ENCODE measurements at places on chromosomes 7 and 10.

DNA sequence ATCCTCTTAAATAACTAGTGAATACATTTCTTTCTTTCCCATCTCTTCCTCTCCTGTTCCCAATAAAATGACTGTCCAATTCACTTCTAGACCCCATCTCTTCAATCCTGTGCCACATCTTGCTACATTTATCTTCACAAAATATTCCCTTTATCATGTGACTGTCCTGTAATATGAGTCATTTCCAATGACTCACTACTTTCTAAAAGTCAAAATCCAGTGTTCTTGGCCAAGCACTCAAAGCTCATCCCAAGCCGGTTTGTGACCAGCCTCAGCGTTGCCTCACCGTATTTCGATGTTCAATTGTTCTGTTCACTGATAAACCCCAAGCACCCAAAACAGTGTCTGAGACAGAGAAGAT, 104.7 kb downstream of the PARD3 start:
- no peak for DNase-seq

- DNase-seq: no peak
Measured at GRCh38 chr10:71889388-71889987, 38.4 kb upstream of the PSAP start.

- DNase-seq: no peak
Measured at GRCh38 chr10:105195831-105196230, 554.7 kb downstream of the SORCS3 start.

DNA sequence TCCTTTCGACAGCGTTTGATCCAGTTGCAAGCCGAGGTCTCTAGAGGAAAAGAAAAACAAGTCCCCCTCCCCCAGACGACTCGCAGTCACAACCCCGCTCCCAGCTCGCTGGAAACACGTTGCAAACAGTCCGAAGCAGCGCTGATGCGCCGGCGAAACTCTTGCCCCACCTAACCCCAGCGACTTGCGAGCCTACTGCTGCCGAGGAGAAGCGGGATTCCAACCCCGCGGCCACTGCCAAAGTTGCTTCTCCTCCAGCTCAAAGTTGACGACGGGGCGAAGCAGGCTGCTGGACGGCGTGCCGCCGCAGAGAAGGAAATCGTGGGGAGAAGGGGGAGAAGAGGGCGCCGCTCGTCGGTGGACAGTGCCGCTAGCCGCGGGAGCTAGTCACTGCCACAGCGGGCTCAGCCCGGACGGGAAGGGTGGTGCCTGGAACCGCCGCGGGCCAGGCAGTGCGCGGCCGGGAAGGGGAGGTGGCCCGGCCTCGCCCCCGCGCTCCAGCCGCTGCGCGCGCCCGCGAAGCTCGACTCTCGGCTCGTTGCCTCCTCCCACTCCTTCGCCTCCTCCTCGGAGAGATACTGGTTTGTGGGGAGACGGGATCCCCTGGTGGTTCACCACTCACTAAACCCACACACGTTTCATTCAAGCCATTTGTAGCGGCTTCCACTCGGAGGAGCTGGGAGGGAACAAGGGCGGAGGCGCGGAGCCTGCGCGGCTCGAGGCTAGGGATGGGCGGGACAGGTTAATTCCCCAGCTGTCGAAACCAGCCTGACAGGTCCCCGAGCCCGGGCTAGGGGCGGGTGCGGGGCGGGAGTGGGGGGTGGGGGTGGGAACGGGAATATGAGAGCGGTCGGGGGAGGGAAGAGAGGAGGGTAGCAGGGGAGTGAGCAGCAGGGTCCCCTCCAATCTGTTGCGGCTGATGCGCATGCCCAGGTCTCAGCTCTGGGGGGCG, at the start of gene GPR37:
Gene GPR37 (minus strand): TSS at position 392 of the 952 bp plus-strand sequence. CDS start 816 bp downstream, outside the sequence.
- peak; percentile 68 for DNase-seq

- no peak for DNase-seq
Measured at GRCh38 chr7:148665221-148665620, 33.5 kb upstream of the CUL1 start.

- DNase-seq: no peak
Measured at GRCh38 chr7:25879799-25880198, 272.2 kb upstream of the NFE2L3 start.

DNA sequence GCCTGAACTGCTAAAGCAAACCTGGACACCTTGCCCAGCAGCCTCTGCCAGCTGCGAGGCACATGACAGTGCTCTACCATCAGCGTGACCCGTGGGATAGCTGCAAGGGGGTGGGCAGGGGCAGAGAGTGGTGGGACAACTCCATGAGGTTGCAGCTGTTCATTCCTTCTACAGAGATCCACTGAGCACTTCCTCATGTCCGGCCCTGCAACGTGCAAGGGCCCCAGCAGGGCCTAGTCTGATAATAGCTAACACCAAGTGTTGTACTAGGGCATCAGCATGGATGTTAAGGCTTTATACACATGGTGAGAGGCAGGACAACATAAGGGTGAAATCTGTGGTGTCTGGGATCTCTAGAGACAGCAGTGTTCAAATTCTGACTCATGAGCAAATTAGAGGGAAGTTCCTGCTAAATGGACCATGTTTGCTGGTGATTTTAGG, 14.3 kb downstream of the NOD1 start:
- no peak for DNase-seq

DNA sequence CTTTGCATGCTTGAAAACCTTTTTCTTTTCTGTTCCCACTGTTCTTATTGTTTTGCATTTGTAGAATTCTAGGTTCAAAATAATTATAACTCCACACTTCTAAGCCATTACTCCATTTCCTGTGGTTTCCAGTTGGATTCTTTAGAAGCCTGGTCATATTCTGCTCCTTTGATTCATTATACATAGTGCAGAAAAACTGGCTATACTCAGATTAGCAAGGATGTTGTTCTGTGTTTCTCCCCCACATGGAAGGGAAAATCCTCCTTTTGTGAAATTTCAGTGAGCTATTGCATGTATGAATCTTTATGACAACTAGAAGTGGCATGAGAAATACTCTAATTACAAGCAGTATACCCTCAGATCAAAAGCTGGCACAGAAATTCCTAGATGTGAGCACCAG, 79.5 kb downstream of the SLC13A1 start:
- no peak for DNase-seq

DNA sequence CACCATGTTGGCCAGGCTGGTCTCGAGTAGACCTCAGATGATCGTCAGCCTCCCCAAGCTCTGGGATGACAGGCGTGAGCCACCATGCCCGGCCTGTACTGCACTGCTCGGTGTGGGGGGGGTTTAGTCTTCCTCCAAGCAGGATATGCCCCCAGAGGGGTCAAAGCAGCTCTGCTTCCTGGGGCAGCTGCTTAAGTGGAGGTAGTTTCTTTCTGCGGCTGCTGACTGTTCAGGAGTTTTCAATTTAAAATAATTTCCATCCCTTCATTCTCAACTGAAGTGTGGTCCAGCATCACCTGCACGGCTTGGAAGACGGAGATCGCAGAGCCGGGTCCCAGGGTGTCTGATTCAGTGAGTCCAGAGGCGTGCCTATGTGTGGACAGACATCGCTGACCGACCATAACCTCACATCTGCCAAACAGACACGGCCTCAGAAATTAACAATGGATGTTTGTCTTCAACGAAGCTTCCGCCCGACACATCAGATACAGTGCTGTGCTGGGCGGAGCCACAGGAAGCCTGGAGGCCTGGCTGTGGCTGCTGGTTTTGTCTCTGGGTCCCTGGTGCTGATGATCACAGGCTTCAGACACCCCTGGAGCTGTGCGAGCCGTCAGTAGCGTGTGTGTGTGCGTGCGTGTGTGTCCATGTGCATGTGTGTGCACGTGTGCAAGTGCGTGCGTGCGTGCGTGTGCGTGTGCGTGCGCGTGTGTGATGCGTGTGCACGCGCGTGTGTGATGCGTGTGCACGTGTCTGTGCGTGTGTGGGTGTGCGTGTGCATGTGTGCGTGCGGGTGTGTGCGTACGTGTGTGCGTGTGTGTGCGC, 226.5 kb upstream of the PITRM1 start:
- no peak for DNase-seq

GRCh38 chr7:130927564-130927963, 193.6 kb upstream of the KLF14 start:
- DNase-seq: no peak

GRCh38 chr7:156612930-156613329, 27.6 kb upstream of the RNF32 start:
- DNase-seq: peak; percentile 85

DNA sequence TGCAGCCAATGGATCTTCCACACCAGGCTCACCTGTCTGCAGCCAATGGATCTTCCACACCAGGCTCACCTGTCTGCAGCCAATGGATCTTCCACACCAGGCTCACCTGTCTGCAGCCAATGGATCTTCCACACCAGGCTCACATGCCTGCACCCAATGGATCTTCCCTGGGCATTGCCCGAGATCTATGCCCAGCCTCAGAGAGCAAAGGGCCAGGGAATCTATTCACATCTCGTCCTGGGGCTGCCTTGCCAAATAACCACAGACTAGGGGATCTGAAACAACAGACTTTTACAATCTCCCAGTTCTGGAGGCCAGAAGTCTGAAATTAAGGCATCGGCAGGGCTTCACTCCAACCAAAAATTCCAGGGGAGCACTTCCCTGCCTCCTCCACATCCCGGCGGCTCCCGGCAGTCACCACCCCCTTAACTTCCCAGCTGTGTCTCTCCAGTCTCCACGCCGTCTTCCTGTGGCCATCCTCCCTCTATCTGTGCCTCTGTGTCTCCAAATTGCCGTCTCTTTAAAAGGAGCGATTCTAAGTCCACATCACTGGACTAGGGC, 92.4 kb upstream of the PPP2R2D start:
- DNase-seq: no peak

- no peak for DNase-seq
Measured at GRCh38 chr7:1707756-1708595, 37.9 kb downstream of the ELFN1 start.

DNA sequence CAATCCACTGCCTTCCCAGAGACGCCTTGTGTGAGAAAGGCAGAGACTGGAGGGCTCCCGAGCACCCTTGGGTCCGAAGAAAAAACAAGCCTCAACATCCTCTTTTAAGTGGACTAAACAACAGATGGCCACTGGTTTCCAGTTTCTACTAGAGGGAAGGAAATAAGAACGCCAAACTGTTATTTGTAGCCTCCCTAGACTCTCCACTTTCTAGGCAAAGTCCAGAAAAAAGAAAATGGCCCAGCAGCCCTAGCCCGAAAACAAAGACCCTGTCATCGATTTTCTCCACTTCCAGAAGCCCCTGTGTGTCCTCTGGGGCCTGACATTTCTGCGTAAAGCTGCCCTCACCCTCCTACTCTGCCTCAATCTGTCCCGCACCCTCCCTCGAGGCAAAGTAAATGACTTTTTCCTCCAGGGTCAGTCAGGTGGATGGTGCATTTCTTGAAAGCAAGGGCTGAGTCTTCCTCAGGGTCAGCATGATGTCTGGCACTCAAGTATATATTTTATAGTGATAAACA, 6.0 kb downstream of the RGS10 start:
- no peak for DNase-seq

DNA sequence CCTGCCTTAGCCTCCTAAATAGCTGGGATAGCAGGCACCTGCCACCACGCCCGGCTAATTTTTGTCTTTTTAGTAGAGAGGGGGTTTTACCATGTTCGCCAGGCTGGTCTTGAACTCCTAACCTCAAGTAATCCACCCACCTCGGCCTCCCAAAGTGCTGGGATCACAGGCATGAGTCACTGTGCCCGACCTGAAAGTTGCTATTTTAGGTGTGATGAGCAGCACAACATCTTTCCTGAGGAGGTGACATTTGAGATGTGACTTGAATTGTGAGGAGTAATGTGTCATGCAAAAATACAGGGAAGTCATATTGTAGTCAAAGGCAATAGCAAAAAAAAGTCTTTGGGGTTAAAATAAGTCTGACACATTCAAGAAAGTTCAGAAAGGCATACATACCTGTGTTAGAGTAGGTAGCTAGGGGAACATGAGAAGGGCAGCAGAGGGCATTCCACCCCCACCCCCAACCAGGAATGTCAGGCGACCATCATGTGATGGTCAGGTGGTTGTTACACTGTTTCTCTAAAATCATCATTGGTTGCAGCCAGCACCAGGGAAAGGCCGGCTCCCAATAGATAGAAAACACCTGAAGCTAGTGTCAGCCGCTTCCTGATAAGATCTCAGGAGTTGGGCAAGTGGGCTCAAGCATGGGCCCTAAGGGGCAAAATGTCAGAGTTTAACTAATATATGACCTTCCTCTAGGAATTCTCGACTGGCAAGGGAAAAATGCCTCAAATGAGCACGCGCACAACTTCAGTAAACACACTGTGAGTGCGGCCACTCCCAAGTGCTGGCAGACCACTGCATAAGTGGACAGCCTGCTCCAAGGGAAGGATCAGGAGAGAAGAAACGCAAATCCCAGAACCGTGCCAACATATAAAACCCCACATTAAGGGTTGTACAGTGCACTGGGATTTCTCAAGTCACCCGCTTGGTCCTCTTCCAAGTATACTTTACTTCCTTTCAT, at the start of gene TACC2:
Gene TACC2 (plus strand): TSS at position 803 of the 964 bp plus-strand sequence. CDS start 32,819 bp downstream, outside the sequence.
- DNase-seq: peak; percentile 14

DNA sequence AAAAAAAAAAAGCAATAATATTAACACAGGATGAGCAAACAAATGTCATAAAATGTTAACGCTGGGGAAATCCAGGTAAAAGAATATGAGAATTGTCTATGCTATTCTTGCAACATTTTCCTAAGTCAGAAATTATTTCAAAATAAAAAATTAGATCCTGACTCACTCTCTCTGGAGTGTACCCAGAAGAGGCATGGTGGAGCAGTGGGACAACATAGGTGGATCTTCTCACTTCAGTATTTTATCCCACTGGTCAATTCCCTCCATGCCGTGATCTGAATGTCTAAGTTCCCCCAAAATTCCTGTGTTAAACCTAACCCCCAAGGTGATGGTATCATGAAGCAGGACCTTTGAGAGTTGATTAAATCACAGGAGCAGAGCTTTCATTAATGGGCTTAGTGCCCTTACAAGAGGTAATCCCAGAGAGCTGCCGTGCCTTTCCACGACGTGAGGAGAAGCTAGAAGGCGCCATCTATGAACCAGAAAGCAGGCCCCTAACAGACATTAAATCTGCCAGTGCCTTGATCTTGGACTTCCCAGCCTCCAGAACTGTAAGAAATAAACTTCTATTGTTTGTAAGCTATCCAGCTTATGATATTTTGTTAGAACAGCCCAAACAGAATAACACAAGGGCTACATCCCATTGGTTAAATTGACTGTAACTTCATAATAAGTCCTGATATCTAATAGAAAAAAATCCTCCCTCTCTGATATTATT, 35.2 kb downstream of the USP6NL start:
- no peak for DNase-seq

DNA sequence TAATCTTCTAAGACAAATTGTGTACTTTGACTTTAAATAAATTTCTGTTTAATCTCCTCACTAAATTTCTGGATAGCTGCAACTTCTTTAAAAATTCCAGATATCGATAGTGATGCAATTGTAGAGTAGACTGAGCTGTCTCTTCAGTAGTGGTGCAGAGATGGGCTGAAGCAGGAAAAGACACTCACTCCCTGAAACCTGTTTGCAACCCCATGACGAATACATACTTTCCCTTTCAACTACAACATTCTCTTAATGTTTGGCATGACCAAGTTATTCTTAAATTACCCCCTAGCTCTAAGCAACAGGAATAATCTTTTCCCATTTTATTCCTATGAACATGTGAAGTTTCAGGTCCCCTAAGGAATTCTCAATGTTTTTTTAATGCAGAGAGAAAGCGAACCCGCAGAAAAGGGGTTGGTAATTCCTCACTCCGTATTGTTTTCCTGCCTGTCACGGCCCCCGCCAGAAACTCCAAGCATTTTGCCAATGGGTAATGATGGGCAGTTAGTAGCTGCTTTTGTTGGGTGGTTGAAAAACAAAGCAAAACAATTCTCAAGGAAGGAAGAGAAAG, 1.3 kb downstream of the THSD7A start:
- no peak for DNase-seq

GRCh38 chr7:74619235-74619860, 38.2 kb upstream of the GTF2I start:
- no peak for DNase-seq

Measured in stimulated activated CD4-positive, alpha-beta T cell treated with anti-CD3 and anti-CD28 coated beads, Interleukin-15, amount 100 ng/mL, for 24 hours (primary cell).